IMR-90 (cell line): ENCODE measurements at places on chromosomes 12 and 14. TPM values are rescaled to one million over a fixed set of nuclear protein-coding genes. Genes with fewer than 3 reads are reported as not detected.

NID2 gene
- 101 and 102 TPM in 2 replicates for total RNA-seq

RNASE7 gene
- not detected in 2 replicates for total RNA-seq

CKAP4 gene
- total RNA-seq, result 94.5 and 113 TPM in 2 replicates

CCDC184 gene
- total RNA-seq, result under 0.01 and 0.18 TPM in 2 replicates

TAS2R8 gene
- total RNA-seq, result not detected in 2 replicates

GRCh38 chr12:64042911-64043310 lies 179.2 kb downstream of the KICS2 start:
- DNase-seq, result peak; percentile 68

DNA sequence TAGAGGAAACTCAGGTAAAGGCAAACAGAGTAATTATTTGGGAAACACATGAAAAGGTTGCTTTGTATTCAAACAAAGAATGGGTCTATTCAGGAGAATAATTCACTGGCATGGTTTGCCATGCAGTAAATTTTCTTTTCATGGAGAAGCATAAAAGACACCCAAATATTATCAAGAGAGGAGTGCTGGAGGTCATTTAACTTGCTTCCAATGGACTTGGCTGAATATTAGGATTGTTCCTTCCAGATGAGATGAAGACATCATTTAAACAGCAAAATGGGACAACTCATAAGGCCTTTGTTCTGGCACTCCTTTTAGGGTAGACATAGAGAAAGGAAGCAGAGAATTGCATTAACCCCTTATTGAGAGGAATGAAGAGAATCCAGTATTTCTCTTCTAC lies 38.7 kb downstream of the WIF1 start:
- DNase-seq, result no peak

GRCh38 chr14:90399541-90400444 lies 3.0 kb downstream of the CALM1 start:
- DNase-seq, result peak; percentile 88

- no peak for DNase-seq
These were observed 20.7 kb downstream of the PLEK2 start for GRCh38 chr14:67391268-67391667.

DNA sequence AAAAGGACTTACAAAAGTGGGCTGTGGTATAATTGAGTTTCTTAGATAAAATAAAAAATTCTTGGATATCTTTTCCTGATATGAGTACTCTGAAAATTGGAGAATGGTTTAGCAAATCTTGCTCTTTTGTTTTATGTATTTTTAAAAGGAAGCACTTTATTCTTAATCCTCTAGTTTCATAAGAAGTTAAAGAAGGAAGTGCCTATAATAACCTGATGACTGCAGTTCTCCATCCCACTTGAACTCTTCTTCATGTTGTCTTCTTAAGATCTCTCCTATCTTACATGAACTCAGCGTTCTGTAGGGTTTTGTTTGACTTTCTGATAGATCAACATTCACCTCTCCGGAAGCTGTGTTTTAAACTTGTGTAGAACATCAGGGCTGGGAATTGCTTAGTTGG lies 271.0 kb downstream of the ERC1 start:
- DNase-seq, result no peak

DNA sequence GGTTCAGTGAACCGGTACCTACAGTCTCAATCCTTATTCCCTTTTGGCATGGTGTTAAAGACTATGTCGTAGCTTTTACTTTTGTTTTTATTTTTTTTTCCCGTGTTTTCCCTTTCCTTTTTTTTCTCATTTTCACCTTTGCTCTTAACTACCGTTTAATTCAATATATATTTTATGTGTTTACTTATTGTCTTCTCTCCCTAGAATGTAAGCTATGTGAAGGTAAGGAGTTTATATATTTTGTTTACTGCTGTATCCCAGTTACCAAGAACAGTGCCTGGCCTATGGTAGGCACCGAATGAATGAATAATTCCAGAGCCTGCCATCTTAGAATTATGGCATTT lies 261 bp upstream of the MLH3 start:
- DNase-seq, result no peak

GRCh38 chr12:38746744-38747143 lies 158.6 kb downstream of the CPNE8 start:
- DNase-seq, result no peak

DNA sequence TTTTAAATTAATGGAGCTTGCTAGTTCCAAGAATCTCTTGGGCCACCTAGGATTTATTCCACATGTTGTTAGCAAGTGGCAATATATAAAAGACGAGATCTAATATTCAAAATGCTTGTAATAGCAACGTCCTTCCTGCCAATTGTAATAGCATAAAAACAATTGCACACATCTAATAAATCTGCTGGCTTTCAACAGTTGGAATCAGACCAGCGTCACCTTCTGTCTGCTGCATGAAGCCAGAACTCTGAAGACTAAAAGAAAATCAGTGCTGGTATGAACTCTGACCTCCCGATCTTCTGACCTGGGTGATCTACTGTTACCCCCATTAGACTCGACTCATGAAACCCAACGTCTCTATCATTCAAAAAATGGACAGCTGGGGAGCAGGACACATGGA lies 100.6 kb downstream of the DIO2 start:
- DNase-seq, result no peak

DNA sequence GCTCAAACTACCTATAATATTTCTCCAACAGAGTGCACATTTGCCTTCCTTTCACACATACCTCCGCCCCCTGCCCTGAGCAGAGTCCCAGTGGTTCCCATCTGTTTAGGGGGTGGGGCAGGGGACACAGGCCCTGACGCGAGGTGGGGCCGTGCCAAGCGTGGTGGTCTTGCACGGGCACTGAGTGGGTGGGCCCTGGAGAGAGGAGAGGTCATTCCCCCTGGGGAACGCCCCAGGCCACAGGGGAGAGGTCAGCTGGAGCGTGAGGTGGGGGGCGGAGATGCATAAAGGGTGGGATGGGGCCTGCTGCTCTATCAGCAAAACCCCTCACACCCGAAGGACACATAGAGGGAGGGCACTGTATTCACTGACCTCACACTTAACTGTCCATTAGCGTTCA lies 441.9 kb downstream of the TMEM121 start:
- DNase-seq, result no peak

DNA sequence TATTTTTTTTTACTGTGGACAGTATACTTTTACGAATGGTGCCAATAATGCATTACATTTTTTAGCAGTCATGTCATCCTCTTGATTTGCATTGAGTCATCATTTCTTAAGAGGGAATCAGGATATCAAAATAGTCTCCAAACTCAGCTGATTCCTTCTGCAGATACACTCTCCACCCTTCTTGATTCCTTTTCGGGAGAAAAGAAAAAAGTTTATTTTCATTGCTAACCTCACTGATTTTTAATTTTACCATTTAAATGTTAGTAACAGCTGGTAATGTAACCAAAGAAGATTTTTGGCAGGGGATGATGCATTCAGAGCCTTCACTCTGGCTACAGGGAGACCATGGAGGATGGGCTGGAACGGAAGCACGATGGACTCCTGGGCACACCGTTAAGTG lies 47.5 kb downstream of the MRPL42 start:
- peak; percentile 91 for DNase-seq

GRCh38 chr12:130973906-130974305 lies 20.2 kb downstream of the ADGRD1 start:
- no peak for DNase-seq

GRCh38 chr12:104189915-104190555 lies 25.5 kb upstream of the TXNRD1 start:
- DNase-seq, result peak; percentile 52

DNA sequence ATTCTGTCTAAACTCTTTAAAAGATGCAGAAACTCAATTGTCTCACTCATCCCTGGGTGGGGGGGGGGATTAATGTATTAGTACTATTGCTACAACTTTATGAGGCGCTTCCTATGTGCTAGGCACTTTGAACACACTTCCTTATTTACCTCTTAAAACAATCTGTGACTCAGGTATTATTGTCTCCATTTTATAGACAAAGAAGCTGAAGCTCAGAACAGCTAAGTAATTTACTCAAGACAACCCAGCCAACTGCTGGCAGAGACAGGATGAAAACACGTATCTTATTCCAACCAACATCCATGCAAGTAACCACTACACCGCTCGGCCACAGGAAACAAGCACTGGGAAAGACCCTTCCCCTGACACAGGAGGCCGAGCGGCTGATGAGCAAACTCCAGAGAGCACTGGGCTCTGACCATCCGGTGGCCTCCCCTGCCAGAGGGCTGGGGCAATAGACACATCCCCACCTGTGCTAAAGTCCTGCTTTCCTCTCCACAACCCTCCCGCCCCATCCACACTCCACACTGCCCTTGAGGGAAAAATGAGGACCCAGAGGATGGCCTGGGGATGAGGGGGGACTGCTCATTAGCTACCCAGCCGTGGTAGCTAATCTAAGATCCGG lies 244.2 kb downstream of the DPF3 start:
- no peak for DNase-seq

- no peak for DNase-seq
These were observed 233.6 kb downstream of the KTN1 start for GRCh38 chr14:55813630-55814029.
